CD4-positive, alpha-beta T cell treated with Interleukin-10 for 1 hour (primary cell): ENCODE measurements at places on chromosomes 3 and 15.

- DNase-seq, result no peak
Measured at GRCh38 chr15:96182736-96183513, 147.6 kb upstream of the NR2F2 start.

GRCh38 chr15:84591815-84592214 is 9.0 kb upstream of the ZSCAN2 start:
- no peak for DNase-seq

DNA sequence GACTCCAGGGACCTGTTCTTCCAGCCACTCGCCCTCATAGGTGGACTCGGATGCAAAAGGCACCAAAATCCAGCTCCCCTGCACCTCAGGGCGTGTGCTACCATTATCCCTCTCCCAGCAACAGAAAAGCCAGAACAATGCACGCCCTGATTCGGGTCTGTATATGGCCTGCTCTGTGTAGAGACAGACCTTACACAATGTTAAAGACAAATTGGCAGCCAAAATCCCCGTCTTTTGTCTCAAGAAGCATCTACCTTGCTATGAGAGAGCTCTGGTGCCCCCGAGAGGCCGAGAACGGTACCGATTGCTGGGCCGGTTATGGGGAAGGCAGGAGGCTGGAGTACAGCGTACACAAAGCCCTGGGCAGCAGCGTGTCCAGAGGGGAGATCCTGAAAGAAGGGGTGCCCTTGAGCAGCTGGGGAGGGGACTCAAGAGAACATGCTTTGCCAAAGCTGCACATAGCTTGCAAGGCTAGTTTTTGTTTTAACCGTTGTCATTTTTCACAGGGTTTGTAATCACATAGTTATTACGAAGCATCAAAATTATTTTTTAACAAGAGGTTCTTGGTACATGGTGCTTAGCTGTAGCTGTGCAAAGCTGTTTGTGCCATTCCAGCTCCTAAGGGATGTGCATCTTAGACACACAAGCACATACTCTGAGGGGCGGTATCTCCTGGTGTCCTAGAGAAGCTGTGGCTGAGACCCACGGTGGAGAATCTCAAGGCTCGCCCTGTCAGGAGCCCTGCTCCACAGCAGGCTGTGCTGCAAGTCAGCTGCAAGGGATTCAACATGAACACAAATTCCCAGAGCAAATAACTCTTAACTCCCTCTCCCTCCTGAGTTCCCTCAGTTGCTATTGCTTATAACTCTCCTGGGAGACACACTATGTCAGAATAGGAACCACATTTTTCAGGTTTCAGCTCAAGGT is 461.5 kb upstream of the PPP2R3A start:
- no peak for DNase-seq

DNA sequence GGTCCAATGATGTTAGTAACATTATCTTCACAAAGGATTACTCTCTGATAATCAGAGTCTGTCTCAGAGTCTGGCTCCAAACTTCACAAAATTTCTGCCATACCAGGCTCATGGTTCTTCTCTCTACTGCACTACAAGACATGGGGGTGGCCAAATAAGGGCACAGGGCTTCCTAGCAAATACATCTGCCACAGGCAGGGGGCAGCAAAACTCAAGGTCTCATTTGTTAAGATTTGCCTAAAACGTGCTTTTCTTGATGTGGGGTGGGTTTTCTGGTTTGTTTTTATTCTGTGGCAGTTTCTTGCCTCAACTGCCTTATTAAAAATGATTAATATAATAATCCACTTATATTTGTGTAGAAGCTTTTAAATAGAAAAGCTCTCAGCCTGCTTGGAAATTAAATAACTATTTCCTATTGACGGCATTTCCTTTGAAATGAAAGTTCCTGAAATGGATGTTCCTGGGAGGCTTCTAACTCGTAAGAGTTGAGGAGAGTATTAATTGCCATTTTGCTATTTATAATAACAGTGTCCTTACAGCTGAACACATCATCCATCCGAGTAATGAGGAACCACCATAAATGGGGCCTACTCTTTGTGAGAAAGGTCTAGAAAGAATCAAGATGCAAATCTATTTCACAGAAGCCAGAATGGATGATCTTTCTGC is 53.8 kb downstream of the SST start:
- DNase-seq, result peak; percentile 54

GRCh38 chr15:84955089-84955848 is 26.4 kb upstream of the PDE8A start:
- DNase-seq, result peak; percentile 51

GRCh38 chr3:172627057-172627809 is 83.6 kb downstream of the NCEH1 start:
- no peak for DNase-seq

- DNase-seq, result no peak
Measured at GRCh38 chr15:69631005-69631404, 178.4 kb downstream of the RPLP1 start.

GRCh38 chr15:35309886-35310285 is 224.8 kb upstream of the NANOGP8 start:
- DNase-seq, result no peak

- DNase-seq, result no peak
Measured at GRCh38 chr3:61043156-61043555, 208.1 kb downstream of the FHIT start.

- DNase-seq, result no peak
Measured at GRCh38 chr3:78969483-78969882, 798.3 kb downstream of the ROBO1 start.

DNA sequence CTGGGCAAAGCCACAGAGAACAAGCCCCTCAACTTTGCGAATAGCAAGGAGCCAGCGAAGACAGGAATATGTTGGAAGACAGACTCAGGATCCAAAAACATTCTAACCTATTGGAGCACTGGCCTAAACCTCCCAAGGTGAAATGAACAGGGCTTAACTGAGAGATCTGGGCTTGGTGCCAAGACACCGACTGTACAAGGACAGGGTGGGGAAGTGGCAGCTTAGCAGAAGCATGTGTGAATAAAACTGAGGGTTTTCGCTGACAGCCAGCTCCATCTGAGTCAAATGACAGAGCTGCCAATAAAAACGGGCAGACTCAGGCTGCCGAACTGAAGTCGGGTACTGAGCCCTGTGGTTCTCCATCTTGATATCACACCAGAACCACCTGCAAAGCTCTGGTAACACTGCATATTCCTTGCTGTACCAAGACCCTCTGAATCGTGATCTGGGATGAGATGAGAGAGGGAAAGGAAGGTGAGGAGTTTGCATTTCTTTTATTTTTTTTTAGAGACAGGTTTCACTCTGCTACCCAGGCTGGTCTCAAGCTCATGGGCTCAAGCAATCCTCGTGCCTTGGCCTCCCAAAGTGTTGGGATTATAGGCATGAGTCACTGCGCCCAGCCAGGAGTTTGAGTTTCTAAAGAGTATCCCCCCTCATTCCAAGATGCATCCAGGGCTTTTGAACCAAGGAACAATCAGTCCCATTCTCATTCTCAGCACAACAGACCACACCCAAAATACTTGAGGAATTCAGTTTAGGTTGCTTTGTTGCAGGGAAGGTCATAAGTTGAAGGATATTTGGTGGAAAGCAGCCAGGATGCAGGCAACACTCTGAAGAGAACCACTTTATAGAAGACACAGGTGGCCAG is 6.0 kb upstream of the PLCB2 start:
- DNase-seq, result peak; percentile 67

GRCh38 chr3:55243678-55244077 is 243.4 kb downstream of the WNT5A start:
- DNase-seq, result no peak

- no peak for DNase-seq
Measured at GRCh38 chr15:35286721-35287120, 201.6 kb upstream of the NANOGP8 start.
